GDM1 (cell line): ENCODE measurements at places on chromosomes 3 and 15.
A peak's percentile ranks its signal among the peaks of the same experiment; 100 is the strongest.

GRCh38 chr15:65130941-65131340 is 2.7 kb downstream of the PDCD7 start:
- DNase-seq = no peak

GRCh38 chr3:140440446-140440845 is 237.4 kb upstream of the TRIM42 start:
- no peak for DNase-seq

DNA sequence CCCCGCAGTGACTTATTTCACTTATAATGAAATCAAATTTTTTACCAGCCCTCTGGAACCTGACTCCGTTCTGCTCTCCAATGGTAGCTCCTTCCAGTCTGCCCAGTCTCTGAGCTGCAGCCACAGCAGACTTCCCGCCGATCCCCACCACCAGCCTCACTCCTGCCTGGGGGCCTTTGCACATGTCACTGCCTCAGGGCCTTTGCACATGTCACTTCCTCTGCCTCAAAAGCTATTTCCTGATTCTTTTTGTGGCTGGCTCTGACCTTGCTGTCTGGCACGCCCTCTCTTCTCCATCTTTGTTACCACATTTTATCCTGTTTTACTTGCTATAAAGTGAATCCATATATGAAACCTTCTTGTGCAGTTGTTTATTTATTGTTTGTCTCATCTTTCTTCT is 277.4 kb downstream of the EPHB1 start:
- no peak for DNase-seq

DNA sequence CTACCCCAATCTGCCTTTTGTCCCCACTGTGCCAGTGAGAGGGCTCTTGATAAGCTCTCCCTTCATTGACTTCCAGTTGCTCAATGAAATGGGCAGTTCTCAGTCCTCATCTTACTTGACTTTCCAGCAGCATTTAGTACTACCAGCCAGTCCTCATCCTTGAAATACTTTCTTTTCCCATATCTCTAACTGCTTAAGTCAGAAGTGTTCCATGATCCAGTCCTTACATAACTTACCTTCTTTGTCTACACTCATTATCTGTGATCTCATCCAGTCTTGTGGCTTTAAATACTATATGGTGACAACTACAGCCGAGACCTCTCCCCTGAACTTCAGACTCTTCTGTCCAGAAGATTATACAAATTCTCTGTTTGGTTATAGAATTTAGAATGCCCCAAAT is 28.7 kb downstream of the RARRES1 start:
- DNase-seq = no peak

DNA sequence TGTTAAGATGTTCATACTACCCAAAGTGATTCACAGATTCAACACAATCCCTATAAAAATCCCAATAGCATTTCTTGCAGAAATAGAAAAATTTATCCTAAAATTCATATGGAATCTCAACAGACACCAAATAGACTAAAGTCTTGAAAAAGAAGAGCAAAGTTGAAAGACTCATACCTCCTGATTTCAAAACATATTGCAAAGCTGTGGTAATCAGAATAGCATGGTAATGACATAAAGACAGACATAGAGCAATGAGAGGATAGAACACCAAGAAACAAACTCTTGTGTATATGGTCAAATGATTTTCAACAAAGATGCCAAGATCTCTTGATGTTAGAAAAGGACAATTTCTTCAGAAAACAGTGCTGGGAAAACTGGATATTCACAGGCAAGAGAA is 8.3 kb downstream of the GLB1 start:
- DNase-seq = no peak

GRCh38 chr3:182389071-182389815 is 404.1 kb upstream of the ATP11B start:
- DNase-seq = no peak

DNA sequence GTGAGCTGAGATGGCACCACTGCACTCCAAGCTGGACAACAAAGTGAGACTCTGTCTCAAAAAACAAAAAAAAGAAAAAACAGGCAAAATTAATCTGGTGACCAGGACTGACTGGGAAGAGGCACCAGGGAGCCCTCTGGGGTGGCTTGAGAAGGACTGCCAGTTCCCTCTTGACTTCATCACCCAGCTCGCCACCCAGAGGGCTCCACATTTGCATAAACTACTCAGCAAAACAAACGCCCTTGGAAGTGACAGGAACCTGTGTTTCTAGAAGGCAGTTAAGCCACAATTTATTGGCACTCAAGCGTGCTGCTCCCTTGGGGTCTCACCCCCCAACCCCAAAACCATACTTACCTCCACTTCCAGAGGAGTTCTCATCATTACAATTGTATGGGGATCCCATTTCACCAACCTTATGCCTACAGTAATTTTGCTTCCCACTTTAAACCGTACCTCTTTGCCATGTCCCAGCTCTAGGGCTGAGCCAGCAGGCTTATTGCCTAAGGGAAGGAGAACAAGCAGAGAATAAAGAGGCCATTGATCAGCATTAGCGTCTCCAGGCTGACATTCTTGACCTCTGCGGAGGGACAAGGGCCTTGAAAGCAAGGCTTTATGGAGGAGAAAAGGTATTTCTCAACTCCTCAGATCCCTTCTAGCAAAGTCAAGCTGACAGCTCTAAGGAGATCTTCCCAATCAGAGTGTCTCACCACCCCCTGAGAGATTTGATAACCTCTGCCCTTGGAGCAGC is 357.4 kb downstream of the SHQ1 start:
- DNase-seq = no peak

DNA sequence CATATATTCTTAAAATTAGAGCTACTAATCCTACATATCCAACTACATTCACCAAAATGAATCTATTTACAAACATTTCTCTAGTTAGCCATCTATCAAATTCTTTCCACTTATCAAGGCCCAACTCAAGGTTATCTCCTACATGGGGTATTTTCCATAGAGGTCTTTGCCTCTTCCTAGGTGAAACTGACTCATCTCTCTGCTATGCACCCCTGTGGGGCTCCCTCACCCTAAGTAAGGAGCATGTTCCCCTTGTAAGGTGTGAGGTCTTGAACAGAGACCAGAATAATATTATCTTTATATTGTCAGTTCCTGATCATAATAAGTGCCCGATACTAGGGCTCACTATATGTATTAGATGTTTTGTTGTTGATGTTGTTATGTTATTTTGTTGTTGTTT is 74.6 kb upstream of the TSC22D2 start:
- DNase-seq = no peak

DNA sequence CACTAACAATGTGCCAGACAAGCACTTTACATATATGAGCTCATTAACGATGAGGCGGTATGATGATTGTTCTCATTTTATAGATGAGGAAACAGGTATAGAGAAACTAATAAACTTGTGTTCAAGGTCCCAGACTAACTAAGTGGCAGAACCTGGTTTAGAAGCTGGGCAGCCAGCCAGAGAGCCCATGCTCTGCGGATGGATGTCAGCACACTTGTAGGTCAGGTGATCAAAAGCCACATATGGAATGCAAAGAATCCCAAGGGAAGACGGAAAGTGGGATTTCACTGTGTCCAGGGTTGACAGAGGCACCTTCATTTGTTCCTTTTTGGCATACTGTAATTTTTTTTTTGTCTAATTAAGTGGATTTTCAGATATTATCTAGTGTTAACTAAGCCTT is 103.7 kb downstream of the EFL1 start:
- DNase-seq = no peak

GRCh38 chr3:188993181-188993580 is 178.6 kb upstream of the TPRG1 start:
- DNase-seq = no peak

- DNase-seq = peak; percentile 13
Observed at GRCh38 chr3:132253262-132253878, 63.8 kb upstream of the ACP3 start.

DNA sequence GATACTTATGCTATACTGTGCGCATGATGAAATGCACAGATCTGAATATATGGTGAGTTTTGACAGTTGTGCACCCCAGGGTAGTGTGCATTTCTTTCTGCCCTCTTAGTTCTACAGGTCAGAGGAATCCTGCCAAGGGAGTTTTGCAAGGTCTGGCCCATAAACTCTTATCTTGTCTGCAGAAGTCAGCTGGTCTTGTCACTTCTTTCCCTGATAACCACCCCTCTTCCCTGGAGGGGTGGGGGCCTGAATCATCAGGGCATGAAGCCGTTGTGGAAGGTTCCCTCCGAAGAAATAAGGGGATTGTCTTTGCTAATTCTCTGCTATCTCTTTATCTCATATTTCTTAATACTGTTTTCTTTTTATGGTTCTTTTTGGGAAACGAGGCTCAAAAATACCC is 30.4 kb downstream of the TRIM71 start:
- no peak for DNase-seq

DNA sequence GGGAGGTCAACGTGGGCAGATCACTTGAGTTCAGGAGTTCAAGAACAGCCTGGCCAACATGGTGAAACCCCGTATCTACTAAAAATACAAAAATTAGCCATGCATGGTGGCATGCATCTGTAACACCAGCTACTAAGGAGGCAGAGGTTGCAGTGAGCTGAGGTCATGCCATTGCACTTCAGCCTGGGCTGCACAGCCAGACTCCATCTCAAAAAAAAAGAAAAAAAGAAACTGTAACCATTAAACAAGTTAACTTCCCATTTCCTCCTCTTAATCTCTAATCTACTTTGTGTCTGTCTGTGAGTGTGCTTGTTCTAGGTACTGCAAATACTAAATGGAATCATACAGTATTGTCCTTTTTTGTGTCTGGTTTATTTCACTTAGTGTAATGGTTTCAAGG is 2.7 kb downstream of the RBM6 start:
- DNase-seq = no peak

DNA sequence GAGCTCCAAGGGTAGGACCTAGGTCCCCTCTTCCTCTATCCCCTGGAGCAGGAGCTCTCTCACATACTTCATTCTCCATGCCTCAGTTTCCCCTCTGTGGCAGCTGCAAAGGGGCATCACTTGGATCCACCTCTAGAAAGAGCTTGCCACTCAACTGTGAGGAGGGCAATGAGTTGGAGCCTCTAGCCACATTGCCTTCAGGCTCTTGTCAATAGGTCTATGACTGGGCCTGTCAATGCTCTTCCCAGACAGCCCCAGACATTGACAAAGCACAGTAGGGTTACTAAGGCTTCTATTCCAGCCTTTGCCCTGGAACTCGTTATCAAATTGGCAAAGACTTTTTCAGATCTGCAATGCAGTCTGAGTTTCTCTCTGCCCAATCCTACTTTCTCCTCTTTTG is 4.4 kb upstream of the VIPR1 start:
- DNase-seq = no peak

GRCh38 chr3:33083958-33084357 is 13.0 kb downstream of the GLB1 start:
- no peak for DNase-seq

GRCh38 chr3:117486719-117487716 is 777.4 kb downstream of the TUSC7 start:
- no peak for DNase-seq

GRCh38 chr3:70737666-70738290 is 425.3 kb upstream of the MDFIC2 start:
- peak; percentile 10 for DNase-seq

GRCh38 chr15:22880068-22880980 is 41.9 kb downstream of the NIPA2 start:
- no peak for DNase-seq

- DNase-seq = no peak
Observed at GRCh38 chr3:106381286-106381938, 512.6 kb upstream of the CBLB start.

- no peak for DNase-seq
Observed at GRCh38 chr3:98733053-98733811, 29.9 kb upstream of the ST3GAL6 start.

DNA sequence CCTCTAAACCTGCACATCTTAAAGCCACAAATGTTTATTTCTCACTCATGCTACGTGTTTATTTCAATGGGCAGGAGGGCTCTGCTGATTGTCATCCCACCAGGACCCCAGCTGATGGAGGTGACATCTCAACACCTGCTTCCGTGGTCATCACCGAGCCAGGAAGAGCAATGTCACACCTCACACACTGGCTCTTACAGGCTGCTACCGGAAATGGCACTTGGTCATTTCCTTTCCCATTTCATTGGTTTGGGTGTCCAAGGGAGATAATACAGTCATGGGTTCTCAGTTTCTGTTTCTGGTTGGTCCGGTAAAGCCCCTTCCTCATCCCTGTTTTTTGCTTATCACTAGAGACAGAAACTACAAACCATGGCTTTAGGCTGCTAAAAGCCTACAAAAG is 41.9 kb downstream of the ABHD2 start:
- DNase-seq = peak; percentile 7

DNA sequence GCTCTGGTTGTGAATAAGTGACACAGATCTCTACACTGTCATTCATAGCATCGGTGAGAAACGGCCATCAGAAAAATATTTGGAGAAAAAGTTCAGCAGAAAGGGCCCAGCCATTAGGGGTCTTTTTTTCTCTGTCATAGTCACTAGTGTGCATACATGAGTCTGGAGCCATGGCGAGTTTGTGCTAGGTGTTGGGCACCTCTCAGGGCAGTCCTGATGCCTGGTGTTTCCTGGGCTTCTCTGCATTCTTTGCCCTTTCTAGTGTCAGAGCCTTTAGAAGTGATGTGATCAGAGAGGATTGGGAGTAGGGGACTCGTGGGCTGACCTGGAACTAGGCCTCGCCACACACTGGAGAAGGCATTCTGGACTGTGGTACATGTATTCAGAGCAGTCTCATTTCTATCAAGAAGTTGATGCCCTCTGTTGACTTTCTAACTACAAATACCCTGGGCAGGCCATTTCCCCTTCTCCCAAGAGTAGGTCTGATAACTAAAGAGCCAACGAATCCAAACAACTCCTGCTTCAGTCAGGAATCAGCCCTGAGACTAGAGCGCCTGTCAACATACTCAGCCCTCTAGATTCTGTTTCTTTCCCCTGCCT is 1.6 kb downstream of the KY start:
- no peak for DNase-seq

DNA sequence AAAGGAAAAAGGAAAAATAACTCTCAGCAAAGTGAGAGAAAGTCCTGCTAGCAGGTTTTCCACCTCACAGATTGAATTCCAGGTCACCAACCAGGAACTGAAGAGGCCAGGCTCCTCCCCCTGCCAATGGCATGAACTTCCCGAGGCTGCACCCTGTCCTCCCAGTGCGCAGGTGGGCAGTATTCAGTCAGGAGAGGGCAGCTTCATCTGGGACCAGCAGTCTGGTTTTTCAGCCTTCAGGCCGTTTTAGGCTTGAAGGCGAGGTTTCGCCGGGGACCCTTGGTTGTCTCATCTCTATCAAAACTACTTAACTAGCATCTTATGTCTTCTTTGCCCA is 41.2 kb downstream of the TRAT1 start:
- no peak for DNase-seq
